Endothelial cell (in vitro differentiated cells): ENCODE measurements at places on chromosomes 4 and X.

- DNase-seq = no peak
These were observed 58.4 kb downstream of the AMELX start for GRCh38 chrX:11351375-11352295.

DNA sequence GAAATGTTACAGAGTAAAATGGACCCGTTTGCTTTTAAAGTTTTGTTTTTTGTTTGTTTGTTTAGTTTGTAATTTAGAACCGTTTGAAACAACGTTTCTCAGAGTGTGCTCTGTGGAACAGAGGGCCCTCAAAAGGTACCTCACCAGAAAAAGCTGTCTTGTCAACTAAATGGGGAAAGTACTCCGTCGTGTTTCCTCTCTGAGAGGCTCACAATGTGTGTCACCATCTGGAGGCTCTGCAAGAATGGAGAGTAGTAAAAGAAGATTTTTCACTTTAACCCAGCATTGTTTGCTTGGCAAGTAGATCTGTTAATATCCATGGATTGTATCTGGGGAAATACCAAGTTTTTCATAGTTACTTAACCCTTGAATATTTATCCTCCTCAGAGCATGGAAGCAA, 1.5 kb upstream of the ENPEP start:
- DNase-seq = no peak

GRCh38 chrX:119503484-119503861, 35.2 kb downstream of the SLC25A5 start:
- no peak for DNase-seq

DNA sequence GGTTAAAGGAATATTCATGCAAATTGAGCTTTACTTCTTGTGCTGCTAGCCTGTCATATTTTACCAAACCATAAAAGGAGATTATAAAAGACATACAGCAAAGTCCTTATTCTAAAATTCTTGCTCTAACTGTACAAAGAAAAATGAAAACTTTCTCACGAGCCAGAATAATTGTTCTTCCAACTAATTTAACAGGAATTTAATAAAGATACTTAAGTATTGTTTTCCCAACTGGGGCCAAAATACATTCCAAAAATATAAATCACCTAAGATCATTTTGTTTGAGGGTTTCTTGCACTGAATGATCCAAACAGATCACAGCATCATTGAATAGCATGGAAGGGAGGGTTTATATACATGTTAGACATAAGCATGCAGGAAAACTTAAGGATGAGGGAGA, 127.1 kb upstream of the PCDH18 start:
- DNase-seq = no peak

GRCh38 chr4:98101988-98102387, 41.3 kb downstream of the STPG2 start:
- no peak for DNase-seq
